Stimulated activated CD8-positive, alpha-beta memory T cell treated with anti-CD3 and anti-CD28 coated beads, Interleukin-4, amount 100 ng/mL, for 4 hours (primary cell): ENCODE measurements at places on chromosomes 4 and X.
A peak's percentile ranks its signal among the peaks of the same experiment; 100 is the strongest.

DNA sequence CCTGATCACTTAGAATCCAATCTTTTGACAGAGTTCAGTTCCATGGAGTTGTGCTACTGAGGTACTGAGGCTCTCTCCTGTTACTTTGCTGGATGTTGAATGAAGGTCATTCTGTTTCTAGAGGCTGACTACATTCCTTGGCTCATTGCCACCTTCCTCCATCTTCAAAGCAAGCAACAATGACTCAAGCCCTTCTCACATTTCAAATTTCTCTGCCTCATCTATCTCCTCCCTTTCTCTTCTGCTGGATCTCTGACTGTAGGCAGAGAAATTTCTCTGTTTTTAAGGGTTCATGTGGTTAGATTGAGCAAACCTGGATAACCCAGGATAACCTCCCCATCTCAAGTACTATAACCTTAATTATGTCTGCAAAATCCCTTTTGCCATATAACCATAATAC, 775.4 kb downstream of the STPG2 start:
- DNase-seq: no peak

- no peak for DNase-seq
Measured at GRCh38 chr4:88223516-88223915, 60.8 kb downstream of the PPM1K start.

DNA sequence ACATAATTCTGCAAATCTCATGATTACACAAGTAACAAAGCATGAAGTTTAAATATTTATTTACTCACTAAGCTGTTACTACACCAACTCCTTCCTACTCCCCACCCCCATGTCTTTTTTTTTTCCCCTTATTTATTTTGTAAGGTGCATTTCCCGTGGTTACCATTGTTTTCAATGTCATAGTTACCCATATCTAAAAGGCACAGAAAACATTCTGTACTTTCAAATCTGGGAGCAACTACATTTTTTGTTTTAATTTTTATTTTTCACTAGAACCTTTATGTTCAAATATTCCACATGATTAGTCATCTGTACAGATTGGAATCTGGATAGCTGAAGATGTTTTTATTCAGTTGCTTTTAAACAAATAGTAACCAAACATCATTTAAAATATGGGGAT, 62.8 kb downstream of the PPP3CA start:
- no peak for DNase-seq

GRCh38 chrX:120857240-120857639, 18.4 kb downstream of the CT47B1 start:
- no peak for DNase-seq

- DNase-seq: no peak
Measured at GRCh38 chr4:72073816-72074215, 42.0 kb downstream of the NPFFR2 start.

DNA sequence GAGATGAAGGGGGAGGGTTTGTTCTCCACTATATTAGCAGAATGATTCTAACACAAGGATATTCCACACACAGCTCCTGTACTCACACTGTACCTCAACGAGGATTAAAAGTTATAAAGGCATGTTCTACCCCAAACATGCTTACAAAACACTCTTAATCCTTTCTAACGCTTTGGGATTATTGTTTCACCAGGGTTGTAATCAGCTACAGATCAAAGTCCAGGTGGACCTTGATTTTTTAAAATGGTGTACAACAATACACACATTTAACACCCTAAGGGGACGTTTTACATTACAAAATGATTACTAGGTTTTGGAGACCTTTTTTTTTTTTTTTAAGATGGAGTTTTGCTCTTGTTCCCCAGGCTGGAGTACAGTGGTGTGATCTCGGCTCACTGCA, 50.3 kb upstream of the MAP3K15 start:
- DNase-seq: no peak

DNA sequence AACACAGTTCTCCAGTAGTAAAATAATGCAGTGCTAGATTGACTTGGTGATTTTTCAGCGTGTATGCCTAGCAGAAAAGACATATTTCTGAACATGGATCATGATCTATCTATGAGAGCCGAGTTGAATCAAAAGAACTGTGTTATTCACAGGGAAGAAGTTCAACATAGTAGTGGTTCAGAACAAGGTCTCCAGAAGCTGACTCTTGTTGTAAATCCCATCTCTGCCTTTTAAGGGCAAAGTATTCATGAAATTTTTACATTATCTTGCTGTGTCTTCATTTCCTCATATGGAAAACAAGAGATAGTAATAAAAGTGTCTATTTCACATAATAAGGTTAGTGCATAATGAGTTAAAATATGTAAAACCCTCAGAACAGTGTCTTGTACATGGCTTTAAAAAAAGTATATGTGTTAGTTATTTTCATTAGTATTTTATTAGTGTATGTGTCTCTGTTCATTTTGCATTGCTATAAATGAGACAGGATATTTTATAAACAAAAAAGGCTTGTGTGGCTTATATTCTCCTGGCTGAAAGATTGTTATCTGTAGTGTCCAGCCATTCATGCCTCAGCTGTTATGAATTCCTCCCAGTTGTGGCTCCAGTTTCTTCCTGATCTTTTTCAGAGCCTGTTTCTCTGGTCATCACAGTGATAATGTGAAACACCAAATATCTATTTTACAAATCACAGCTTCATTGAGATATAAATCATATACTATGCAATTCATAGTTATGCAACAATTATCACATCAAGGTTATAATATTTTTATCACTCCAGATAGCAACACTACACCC, 1351.2 kb downstream of the STIM2 start:
- DNase-seq: no peak

- DNase-seq: no peak
Measured at GRCh38 chr4:98341309-98341708, 80.1 kb downstream of the RAP1GDS1 start.

DNA sequence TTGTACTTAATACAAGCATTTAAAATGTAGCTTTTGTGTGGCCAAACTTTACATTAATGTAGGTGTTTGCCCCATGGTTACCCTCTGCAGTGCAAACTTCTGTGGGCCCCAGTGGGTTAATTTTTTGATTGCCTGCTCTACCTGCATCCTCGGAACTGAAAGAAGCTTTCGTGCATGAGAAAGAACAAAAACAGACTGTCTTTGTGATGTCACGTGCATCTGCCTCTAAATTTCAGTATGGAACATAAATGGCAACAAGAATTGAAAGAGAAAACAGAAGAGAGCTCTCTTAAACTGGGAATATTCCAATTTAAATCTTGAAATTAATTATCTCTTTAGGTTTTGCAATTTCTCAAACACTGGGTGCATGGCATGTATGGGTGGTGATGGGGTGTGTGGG, 182.4 kb upstream of the LCORL start:
- no peak for DNase-seq

GRCh38 chrX:18406531-18407266, 18.7 kb upstream of the CDKL5 start:
- DNase-seq: no peak

DNA sequence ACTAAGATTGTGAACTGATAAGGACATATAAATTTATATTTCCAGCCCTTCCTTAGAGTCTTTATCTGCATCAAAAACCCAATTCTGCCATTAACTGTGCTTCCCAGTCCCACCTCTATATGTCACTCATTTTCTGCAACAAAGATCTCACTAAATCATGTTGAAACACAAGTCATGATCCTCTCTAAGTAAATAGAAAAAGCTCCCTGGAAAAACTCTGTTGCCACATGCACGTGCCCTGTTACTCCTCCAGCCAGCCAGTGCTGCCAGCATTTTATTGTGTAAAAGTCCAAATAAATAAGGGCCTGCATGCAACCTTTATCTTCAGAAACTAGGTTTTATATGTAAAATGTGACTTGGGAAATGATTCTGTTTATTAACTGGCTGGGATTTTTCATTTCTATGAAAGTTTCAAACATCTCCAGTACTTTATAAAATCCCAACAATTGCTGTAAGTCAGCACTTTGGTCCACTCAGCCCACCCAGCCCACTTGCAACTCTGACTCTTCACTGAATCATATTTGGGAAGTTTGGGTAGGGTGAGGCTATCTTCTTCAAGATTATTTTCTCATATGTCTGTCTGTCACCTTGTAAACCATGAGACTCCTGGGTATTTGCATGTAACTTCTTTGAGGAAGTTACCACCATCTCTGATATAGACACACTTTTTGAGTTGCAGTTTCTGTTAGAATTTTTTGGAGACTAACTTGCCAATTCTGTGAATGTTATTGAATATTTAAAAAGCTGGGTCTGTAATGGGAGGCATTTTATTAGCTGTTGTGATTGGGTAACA, 40.0 kb upstream of the SMARCA5 start:
- DNase-seq: no peak

- no peak for DNase-seq
Measured at GRCh38 chr4:139849219-139849618, 183.6 kb downstream of the MGST2 start.

- DNase-seq: no peak
Measured at GRCh38 chr4:54742636-54743399, 85.1 kb downstream of the KIT start.

GRCh38 chr4:150578745-150579501, 3.0 kb upstream of the MAB21L2 start:
- no peak for DNase-seq

GRCh38 chr4:56762484-56763250, 58.8 kb downstream of the SPINK2 start:
- DNase-seq: no peak

GRCh38 chr4:24849756-24850155, 54.4 kb downstream of the SOD3 start:
- DNase-seq: no peak

DNA sequence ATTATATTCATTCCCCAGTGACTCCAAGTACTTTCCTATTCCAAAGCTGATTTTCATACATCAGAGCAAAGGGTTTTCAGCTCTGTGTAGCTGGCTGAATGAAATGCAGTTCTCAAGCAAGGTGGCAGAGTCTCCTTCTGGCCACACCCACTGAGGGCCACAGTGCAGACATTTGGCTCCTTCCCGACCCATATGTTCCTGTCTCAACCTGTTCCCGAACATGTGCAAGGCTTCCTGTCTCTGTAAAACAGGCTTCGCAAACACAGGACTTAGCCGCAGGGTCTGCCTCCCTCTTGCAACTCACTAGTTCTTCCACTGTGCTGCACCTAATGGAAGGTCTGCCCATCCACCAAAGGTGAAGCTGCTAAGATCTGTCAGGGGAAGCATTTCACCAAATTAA, 249.2 kb downstream of the MID1IP1 start:
- no peak for DNase-seq

DNA sequence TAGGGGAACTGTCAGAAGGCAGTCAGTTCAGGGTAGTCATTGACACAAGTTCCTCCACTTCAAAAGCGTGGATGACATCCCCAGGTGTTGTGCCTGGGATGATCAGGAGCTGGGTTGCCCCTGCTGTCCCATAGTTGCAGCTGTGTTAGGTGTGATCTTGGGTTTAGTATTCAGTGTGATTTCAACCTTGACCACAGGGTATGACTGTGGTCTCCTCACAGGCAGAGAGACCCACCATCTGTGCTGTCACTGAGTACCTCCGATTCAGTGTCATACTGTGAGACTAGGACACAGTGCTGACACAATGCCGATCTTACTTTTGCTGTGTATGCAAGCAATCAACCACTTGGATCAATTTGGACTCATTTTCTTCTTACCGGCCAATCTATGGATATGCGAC, 25.2 kb downstream of the FOXR2 start:
- DNase-seq: no peak

GRCh38 chrX:136339702-136340101, 38.9 kb downstream of the ADGRG4 start:
- DNase-seq: no peak

- DNase-seq: no peak
Measured at GRCh38 chr4:112302320-112303274, 5.4 kb downstream of the ALPK1 start.

DNA sequence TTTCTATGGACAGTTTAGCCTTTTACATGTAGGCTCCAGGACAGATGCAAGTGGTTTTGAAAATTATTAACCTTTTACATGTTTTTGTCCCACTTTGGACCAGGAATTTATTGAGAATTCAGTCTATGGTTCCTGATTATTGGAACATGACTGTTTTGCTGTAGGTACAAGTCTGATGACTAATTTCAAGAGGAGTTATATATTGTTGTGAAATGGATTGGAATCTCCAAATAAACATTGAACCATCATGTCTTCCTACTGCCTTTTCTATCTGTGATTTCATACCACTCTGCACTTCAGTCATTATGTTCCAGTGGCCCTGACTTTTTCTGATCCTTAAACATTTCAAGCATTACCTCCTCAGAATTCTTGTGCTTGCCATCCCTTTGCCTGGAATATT, 35.9 kb downstream of the TBC1D19 start:
- DNase-seq: no peak

DNA sequence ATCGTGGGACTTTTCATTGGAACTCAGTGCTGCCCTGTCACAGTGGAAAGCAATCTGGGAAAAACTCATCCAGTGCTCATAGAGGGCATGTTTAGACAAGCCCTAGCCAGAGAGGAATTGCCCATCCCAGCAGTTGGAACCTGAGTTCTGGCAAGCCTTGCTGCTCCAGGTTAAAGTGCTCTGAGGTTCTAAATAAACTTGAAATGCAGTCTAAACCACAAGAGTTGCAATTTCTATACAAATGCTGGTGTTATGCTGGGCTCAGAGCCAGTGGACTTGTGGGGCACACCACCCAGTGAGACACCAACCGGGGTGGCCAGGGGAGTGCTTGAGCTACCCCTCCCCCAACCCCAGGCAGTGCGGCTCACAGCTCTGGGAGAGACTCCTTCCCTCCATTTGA, 142.8 kb upstream of the PPP1R2C start:
- DNase-seq: no peak

GRCh38 chr4:8537041-8537461, 43.1 kb upstream of the GPR78 start:
- no peak for DNase-seq

DNA sequence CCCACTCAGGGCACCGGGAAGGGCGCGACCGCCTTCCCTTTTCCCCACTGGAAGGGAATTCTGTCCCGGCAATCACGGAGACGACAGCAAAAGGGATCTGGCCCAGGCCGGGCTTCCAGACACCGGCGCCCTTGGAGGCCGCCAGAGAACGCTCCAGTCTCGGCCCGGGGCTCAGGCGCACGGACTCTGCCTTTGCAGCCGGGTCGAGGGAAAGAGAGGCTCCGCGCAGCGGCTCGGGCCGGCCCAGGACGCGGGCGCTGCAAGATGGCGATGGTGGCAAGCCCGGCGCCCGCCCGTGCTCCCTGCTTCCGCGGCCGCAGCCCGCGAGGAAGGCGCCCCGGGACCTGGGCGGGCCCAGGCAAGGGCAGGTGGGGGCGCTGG, 1.1 kb downstream of the CTBP1 start:
- peak; percentile 17 for DNase-seq

DNA sequence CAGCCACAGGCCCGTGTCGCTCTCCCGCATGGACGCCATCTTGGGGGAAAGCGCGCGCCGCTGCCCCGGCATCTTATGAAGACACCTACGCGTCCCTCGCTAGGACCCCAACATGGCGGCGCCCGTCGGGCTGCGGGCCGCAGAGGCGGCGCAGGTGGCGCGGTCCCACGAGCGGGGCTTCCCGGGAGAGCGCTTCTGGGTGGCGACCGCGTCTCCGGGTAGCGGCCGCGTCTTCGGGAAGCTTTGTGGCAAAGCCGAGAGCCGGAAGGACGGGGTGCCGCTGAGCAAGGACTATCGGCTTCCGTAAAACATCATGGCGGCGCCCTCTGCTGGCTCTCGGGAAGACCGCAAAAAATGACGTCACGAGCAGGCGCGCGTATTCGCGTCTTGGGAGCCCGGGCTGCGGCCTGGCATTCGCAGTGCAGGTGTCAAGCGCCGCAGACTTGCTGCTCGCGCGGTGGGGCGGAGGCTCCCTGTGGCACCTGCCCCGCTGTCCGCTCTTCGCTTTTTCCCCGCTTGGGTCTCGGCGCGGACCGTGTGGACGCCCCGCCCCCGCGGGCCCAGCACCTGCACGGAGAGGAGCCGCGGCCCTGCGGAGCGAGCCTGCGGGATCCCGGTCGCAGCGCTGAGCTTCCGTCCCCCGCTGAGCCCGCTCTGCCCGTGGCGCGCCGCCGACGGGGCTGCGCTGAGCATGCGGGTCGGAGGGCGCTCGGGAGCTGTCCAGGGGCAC, at the start of gene NELFA:
TSS of gene NELFA (minus strand) at position 54 of the 730 bp plus-strand sequence. CDS start at position 39, 15 bp downstream.
- peak; percentile 90 for DNase-seq
